ENCODE measurements at places on chromosomes 4 and X.
A peak's percentile ranks its signal among the peaks of the same experiment; 100 is the strongest.

DNA sequence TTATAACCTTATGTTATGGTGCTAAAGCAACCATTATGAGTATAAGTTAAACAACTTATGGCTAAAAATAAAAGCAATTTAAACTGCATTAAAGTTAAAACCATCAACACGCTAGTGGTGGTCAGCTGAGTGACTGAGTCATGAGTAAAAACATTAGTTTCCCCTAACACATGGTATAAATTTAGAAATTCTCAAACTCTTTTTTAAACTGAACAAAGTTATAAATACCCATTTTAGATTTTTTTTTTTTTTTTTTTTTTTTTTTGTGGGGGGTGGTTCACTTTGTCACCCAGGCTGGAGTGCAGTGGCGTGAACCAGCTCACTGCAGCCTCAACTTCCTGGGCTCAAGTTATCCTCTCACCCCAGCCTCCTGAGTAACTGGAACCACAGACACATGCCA, 5.4 kb upstream of the BBS7 start:
- DNase-seq: no peak

DNA sequence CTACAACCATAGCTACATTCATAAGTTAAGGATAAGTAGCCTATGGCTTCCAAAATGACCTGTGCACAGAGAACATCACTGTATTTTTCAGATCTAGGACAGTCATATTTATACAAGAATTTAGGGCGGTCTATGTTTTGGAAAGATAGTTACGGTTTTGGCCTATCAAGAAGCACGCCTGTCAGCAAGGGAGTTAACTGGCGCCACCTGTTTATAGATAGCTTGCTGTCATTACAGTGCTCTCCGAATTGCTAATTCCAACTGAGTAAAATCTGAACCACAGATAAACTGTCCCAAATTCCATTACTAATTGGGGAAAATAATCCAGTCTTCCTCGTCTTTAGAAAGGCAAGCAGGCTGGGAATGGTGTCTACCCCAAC, 646 bp downstream of the ABCB7 start:
- no peak for DNase-seq

DNA sequence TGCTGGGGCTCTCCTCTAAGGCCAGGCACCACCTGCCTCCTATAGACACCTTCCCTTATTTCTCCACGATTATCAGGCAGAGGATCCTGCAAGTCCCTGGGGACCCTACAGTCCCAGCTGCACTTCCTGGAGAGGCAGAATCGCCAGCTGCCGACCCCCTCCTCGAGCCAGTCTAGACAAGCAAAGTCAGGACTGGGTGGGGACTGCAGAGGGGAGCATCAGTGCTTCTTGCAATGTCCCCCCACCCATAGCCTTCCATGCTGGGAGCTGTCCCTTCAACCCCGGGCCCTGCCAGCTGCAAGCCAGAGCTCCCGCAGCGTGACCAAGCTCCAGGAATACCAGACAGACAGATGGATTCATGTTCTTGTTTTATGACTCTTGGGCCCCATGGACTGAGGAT, 1.4 kb upstream of the CRMP1 start:
- DNase-seq: no peak

- DNase-seq: no peak
Measured at GRCh38 chrX:39774774-39775328, 322.9 kb downstream of the BCOR start.

GRCh38 chr4:89024051-89024675, 32.8 kb downstream of the FAM13A start:
- DNase-seq: peak; percentile 19

DNA sequence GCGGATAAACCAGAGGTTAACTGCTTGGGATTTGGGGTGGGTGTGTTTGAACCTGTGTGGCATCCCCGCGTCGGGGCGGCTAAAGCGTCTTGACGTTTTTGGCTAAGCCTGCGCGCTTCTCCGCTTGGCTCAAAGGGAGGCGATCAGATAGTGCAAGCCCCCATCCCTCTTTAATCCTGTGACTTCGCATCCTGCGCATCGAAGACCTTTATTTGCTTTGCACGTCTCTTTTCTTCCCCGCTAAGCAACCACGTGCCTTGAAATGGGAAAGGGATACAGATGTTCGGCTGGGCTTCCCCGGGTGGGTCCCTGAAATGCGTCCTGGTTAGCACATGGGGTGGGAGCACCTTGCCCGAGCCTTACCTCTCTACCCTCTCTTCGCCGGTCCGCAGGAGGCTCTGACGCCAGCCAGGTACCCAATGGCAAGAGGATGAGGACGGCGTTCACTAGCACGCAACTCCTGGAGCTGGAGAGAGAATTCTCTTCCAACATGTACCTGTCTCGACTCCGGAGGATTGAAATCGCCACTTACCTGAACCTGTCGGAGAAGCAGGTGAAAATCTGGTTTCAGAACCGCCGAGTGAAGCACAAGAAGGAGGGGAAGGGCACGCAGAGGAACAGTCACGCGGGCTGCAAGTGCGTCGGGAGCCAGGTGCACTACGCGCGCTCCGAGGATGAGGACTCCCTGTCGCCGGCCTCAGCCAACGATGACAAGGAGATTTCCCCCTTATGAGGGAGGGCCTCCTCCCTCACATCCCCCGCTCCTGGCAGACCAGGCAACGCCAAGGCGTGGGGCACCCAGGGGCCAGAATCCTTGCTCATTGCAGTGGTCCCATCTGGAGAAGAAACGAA, 1.5 kb downstream of the GSX2 start:
- DNase-seq: no peak

DNA sequence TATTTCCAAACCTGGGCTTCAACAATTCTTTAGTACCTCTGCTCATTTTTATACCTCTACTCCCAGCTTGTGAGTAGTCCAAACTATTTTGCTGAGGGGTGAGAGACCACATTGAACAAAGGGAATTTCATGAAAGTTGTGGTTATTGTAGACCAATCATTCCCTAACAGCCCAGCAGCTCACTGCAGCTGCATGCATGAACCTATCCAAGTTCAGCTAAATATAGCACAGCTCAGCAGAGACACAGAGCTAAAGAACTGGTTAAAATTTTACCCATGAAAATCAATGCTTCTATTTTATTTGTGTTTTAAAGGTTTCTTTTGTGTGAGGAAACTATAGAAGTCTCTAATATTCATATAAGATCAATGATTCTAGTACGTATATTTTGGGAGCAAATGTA, 82.7 kb downstream of the TECRL start:
- no peak for DNase-seq

GRCh38 chr4:177441061-177441802, 1.0 kb downstream of the AGA start:
- DNase-seq: no peak

- DNase-seq: no peak
Measured at GRCh38 chrX:22689290-22689689, 310.5 kb upstream of the DDX53 start.

DNA sequence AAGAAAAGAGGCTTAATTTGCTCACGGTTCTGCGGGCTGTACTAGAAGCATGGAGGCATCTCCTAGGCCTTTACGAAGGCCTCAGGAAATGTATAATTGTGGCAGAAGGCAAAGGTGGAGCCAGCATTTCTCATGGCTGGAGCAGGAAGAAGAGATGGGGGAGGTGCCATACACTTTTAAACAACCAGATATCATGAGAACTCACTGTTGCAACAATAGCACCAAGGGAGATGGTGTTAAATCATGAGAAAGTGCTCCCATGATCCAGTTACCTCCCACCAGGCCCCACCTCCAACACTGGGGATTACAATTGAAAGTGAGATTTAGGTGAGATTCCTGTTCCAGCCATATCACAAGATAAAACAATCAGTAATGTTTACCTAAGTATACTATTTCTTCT, 45.5 kb downstream of the MTHFD2L start:
- DNase-seq: no peak

- no peak for DNase-seq
Measured at GRCh38 chr4:186823989-186824388, 100.3 kb upstream of the FAT1 start.

GRCh38 chr4:123259676-123260646, 136.6 kb upstream of the SPRY1 start:
- DNase-seq: no peak

- DNase-seq: no peak
Measured at GRCh38 chrX:20019672-20020365, 29.0 kb upstream of the BCLAF3 start.
